Right renal pelvis (tissue), 4 donors: ENCODE measurements at places on chromosomes 16 and 17. TPM values are rescaled to one million over a fixed set of nuclear protein-coding genes. Genes with fewer than 3 reads are reported as not detected.

The TMC8 gene
- 2.3 TPM for polyA plus RNA-seq

GRCh38 chr17:51046514-51047384 lies 73.9 kb downstream of the SPAG9 start:
- peak; percentile 95 for DNase-seq

The TM4SF5 gene
- polyA plus RNA-seq, result 1.4 TPM

The PRSS33 gene
- polyA plus RNA-seq, result 0.28 TPM

DNA sequence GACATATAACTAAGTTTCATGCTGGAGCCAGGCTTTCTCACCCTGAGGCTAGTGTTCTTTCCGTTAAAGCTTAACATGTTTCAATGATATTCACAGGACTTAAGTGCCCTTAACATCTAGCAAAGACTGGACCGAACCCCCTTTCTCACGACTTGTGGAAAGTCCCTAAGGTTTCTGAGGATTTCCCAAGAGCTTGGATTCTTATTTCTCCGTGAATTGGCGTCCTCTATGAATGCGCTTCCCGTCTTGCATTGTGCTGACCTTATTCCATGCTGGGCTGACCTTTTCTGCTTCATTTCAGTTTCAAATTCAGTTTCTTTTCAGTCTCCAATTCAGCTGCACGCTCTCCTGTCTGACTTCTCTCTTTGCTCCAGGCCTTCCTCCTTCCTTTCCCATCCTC lies 206.4 kb downstream of the HS3ST3A1 start:
- no peak for DNase-seq

GRCh38 chr17:51015145-51015558 lies 105.5 kb downstream of the SPAG9 start:
- no peak for DNase-seq

- DNase-seq, result no peak
Observed at GRCh38 chr17:48317732-48318131, 112.3 kb downstream of the SKAP1 start.

DNA sequence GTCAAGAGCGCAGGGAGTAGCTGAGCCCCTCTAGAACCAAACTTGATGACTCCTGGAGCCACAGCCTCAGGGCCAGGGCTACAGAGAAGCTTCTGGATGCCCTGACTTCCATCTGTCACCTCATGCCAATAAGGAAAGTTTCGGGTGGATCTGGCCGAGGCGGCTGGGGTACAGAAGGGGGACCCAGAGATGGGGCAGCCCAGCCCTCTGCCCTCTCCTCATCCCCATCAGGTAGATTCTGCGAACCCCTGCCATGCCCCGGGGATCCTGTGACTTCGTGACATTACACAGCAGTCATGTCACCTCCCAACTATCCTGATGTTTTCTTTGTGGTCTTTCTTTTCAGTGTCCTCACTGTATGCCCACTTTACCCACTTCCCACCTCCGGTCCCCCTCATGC lies 114.4 kb downstream of the CCDC182 start:
- no peak for DNase-seq

- no peak for DNase-seq
Observed at GRCh38 chr16:88532434-88533241, 37.6 kb upstream of the ZC3H18 start.

DNA sequence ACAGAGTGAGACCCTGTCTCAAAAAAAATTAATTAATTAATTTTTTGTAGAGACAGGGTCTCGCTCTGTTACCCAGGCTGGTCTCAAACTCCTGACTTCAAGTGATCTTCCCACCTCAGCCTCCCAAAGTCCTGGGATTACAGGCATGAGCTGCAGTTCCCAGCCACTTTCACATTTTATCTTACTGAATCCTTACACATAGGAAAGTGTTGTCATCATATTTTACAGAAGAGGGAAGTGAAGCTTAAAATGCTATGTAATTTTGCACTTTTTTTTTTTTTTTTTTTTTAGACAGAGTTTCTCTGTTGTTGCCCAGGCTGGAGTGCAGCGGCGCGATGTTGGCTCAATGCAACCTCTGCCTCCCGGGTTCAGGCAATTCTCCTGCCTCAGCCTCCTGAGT lies 21.1 kb upstream of the ZNF629 start:
- DNase-seq, result no peak

GRCh38 chr17:11608396-11608795 lies 10.1 kb downstream of the DNAH9 start:
- DNase-seq, result no peak

The FBXL16 gene
- polyA plus RNA-seq, result 1.4 TPM

DNA sequence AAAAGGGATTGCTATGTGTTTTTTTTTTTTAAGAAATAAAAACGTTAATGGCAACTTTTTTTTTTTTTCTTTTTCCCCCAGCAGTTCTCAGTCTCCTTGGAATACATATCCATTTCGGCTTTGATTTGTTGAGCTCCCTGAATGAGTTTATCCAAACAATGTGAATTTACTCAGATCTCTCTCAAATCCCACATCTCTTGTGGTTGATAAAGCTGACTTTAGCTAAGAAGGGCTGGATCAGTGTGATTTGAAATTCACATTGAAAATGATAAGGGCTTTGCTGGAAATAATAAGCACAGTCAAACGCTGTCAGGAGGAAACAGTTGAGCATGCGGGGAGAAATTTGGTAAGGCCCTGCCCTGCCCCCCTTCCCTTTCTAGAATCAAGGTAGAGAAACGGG lies 74.1 kb upstream of the IRX3 start:
- no peak for DNase-seq

GRCh38 chr16:80319181-80319580 lies 221.6 kb upstream of the DYNLRB2 start:
- DNase-seq, result no peak

The CLEC3A gene
- 0.11 TPM for polyA plus RNA-seq

The ZNF205 gene
- 20.3 TPM for polyA plus RNA-seq

DNA sequence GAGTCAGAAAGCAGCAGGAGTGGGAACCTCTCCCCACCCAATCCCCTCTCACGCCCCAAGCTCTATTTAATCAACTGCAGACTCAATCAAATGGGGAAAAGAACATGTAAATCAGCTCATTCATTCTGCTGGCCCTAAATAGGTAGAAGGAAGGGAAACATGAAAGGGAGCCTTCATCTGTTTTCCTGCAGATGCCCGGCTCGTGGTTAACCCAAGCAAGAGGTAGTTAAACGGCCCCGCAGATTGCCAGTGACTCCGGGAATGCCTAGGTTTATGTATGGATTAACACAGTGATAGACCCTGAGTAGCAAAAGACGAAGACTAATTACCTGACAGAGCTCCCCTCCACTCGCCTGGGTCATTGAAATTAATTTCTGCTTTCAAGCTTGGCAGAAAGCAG lies 542.0 kb downstream of the WWOX start:
- DNase-seq, result no peak

DNA sequence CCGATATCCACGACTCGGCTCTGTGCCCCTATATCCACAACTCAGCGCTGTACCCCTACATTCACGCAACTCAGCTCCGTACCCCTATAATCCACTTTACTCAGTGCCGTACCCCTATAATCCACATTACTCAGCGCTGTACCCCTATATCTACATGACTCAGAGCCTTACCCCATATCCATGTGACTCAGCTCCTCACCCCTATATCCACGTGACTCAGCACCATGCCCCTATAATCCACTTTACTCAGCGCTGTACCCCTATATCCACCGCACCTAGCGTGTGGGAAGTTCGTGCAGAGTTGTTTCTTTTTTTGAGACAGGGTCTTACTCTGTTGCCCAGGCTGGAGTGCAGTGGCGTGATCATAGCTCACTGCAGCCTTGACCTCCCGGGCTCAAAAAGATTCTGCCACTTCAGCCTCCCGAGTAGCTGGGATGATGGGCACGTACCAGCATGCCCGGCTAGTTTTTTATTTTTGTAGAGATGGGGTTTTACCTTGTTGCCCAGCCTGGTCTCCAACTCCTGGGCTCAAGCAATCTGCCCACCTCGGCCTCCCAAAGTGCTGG lies 17.4 kb downstream of the CYB5D2 start:
- DNase-seq, result no peak

GRCh38 chr17:37458805-37459204 lies 30.9 kb upstream of the DUSP14 start:
- DNase-seq, result no peak

The KCNH6 gene
- 2.2 TPM for polyA plus RNA-seq

The COX10 gene
- 19.1 TPM for polyA plus RNA-seq

- no peak for DNase-seq
Observed at GRCh38 chr17:73506470-73507435, 137.5 kb downstream of the SDK2 start.

DNA sequence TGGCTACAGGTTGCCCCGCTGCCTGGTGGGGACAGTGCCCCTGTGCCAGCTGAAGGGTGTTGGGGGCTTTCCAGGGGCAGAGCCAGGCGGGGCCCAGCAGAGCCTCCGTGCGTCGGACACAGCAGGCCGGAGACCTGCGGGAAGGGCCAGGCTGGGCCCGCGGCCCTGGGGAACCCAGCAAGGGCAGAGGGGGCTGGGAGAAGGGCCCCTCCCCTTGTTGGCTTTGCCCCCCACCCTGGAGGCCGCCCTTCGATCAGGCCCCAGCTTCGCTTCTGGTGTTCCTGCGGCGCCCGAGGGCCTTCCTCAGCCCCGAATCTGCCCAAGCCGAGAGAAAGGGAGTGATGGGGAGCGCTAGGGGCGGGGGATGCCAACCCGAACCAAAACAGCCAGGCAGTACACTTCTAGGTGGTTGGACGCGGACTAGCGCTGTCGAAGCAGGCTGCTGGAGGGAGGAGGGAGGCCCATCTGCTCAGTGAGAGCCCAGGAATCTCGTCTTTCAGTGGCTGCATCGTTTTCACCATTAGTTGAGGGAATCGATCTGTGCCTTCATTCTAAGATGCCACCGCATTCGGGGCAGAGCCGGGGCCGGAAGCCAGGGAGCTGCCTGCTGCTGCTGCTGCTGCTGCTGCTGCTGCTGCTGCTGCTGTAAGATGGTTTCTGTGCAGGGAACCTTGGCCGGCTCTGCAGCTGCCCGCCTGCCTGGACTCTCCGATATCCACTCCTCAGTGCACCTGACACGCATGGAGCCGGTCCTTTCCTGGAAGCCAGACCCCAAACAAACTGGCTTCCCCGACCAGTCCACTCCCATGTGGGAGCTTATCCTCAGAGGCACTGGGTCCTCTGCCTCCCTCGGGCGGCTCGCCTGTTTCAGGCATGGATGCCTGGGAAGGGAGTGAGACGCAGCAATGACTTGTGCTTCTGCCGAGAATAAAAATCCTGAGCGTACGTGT lies 1.7 kb downstream of the JPH3 start:
- DNase-seq, result no peak

The C17orf78 gene
- polyA plus RNA-seq, result not detected

The PRSS21 gene
- polyA plus RNA-seq, result 0.33 TPM

GRCh38 chr17:82985973-82986372 lies 93.4 kb upstream of the METRNL start:
- DNase-seq, result no peak

DNA sequence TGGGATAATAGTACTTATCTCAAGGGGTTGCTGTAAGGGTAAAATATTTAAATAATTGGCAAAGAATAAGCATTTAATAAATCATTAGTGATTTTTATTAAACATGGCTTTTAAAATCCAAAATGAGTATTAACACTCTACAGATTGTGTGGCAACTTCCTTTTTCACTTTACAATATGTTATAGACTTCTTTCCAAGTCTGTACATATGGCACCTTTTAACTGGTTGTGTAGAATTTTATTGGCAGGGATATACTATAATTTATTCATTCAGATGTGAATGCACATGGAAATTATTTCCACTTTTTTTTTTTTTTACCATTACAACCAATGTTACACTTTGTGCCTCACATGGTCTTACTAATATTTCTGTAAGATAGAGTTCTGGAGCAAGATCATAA lies 15.7 kb upstream of the NLRP1 start:
- DNase-seq, result no peak

The DUXB gene
- polyA plus RNA-seq, result not detected

DNA sequence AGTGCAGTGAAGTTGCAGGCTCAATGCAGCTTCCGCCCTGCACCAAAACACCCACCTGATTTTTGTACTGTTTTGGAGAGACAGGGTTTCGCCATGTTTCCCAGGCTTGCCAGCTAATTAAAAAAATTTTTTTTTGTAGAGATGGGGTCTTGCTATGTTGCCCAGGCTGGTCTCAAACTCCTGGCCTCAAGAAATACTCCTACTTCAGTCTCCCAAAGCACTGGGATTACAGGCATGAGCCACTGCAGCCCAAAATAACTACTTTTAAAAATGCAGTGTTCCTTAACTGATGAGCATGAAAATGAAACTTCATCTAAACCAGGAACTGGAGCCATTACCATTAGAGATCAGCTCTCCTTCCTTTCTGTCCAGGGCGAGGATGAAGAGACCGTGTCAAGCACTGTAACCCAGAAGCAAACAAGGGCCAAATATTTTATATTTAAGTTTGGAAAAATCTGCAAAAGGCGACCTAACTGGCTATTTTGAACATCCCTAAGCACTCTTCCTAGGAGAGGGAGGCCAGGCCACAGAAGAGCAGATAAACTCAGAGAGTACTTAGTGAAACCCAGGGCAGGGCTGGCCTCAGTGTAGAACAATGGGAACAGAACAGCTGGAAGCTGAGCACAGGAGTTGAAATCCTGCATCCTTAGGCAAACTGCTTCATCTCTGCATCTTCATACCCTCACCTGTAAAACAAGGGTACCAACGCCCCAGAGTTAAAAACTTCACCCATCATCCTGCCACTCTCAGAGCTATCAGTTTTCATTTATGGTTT lies 24.0 kb downstream of the CREBBP start:
- no peak for DNase-seq

DNA sequence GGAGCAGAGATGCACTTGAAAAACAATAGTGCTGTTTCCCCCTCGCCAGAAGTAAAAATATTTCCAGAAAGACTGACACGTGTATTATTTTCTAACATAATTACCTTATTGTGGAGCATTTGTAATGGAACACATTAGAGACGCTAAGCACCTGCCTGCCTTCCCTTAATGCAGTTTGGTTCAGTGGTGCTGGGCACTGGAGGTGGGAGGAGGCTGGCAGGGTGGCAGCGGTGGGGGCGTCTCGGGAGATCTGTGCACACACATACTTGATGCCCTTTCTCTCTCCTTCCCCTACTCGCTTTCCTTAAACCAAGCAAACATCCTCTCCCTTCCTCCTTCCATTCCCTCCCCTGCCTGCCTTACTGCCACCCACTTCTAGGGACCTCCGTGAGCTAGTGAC lies 156.6 kb upstream of the SDK2 start:
- no peak for DNase-seq

DNA sequence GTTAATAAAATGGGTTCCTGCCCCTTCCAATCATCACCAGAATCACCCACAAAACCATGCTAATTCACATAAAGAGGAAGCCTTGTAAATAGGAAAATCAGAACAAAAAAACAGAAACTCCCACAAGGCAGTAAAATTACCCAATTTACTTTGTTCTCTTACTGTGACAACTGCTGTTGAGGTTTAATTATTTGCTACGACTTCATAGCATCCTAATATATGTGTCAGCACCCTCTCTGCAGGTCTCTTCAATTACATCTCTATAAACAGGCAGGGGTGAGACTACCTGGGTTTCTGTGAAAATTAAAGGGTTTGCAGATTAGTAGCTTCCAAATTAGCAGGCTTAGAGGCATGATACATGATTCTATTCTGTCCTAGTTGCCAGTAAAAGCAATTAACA lies 2.7 kb downstream of the WDR59 start:
- no peak for DNase-seq

The DPEP3 gene
- not detected for polyA plus RNA-seq

- no peak for DNase-seq
Observed at GRCh38 chr17:57675427-57676387, 69.4 kb downstream of the CCDC182 start.
